ENCODE measurements at places on chromosomes 6 and 20. TPM values are rescaled to one million over a fixed set of nuclear protein-coding genes. Genes with fewer than 3 reads are reported as not detected.

The ALDH8A1 gene
- total RNA-seq = not detected

DNA sequence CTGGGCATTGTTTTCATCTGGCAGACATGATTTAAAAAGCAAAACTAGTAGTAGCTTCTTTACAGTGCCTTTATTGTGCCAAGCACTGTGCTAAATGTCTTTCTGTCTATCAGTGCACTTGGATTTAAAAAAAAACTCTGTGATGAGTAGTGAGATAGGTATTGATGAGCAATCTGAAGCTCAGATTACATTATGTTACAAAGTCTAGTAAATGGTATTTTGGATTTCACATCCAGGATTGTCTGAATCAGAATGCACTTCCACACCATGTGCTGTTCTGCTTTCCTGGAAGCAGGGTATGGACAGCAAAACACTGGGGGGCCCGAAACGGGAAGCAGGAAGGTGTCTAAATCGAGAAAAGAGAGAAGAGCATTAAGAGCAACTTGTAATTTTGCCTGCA lies 103.4 kb upstream of the CCN2 start:
- DNase-seq = peak; percentile 65

GRCh38 chr6:136280032-136280609 lies 9.5 kb downstream of the BCLAF1 start:
- no peak for DNase-seq

The MCHR2 gene
- not detected for total RNA-seq

GRCh38 chr6:116424001-116424400 lies 37.2 kb upstream of the CALHM6 start:
- peak; percentile 64 for DNase-seq

GRCh38 chr6:169445661-169446581 lies 192.3 kb upstream of the THBS2 start:
- DNase-seq = no peak

The ZC2HC1B gene
- not detected for total RNA-seq

DNA sequence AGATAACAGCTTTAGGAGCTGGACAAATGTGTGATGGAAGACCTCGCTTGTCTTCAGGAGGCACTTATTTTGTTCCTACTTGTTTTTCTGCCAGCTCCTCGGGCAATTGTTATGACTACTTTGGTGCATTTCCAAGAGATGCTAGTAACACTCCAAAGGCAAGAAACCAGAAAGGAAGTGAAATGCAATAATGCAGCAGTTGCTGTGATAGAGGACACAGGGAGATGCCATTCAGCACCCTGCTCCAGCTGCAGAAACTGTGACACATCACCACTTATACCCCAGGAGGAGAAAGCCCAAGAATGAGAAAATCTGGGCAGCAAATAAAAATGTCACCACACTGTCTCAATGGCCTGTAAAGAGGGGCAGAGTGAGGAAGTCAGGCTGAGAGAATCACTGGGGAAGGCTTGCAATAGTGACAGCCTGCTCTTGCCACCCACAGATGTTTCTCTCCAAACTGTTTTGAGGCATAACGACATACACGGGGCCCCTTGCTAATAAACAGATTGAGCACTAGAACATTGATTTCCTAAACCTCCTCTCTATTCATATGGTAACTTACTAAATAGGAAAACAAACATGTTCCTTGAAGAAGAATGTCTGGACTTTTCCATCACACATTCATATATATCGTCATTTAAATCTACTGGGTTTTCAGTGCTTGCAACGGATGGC lies 231.0 kb upstream of the PRND start:
- DNase-seq = peak; percentile 66

- DNase-seq = no peak
Observed at GRCh38 chr20:23241416-23241815, 109.2 kb upstream of the NXT1 start.

DNA sequence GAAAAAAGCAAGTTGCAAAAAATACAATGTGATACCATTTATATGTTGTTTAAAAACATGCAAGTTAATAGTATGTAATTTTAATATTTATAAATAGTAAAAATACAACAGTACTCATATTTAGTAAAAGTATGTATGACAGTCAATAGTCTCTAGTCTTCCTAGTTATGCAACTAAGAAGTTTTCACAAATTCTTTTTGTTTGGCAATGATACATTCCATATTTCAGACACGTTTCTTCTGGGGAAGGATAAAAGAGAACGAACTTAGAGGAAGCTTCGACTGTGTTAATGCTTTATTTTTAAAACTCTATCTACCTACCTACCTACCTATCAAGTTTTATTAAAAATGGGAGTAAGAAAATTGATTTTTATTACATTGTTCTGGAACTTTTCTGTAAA lies 77.7 kb downstream of the UBE3D start:
- DNase-seq = no peak

GRCh38 chr6:32393665-32394420 lies 13.1 kb downstream of the BTNL2 start:
- no peak for DNase-seq

The ANKRD6 gene
- total RNA-seq = not detected

- no peak for DNase-seq
Observed at GRCh38 chr6:139376017-139376330, 1.5 kb upstream of the CITED2 start.

The CLPSL1 gene
- total RNA-seq = not detected

GRCh38 chr6:32785781-32786533 lies 22.6 kb upstream of the HLA-DQB2 start:
- DNase-seq = peak; percentile 45

DNA sequence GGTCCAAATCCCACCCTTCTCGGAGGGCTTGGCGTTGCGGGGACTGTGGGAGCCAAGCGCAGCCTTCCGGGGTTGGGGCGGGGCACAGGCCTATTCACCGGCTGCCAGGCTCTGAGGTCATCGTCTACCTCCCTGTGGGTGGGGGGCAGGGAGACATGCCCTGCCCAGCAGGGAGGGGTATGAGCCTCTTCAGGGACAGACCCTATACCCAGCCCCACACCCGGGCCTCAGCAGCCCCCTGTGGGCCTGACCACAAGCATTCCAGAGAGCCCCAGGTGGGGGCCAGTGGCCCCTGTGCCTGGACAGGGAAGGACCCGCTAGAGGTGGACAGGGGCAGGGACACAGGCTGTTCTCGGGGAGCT lies 11.6 kb downstream of the LAMA5 start:
- DNase-seq = no peak

The RAB22A gene
- 22.2 TPM for total RNA-seq

- no peak for DNase-seq
Observed at GRCh38 chr6:1057490-1058135, 254.3 kb upstream of the FOXQ1 start.

The ABHD16B gene
- total RNA-seq = not detected

The ID4 gene
- total RNA-seq = 8.3 TPM

- DNase-seq = peak; percentile 10
Observed at GRCh38 chr6:75643173-75643572, 41.5 kb downstream of the SENP6 start.

The OR2B6 gene
- total RNA-seq = not detected

All from HFFc6 (cell line).